C1 segment of cervical spinal cord (tissue), 14 donors: ENCODE measurements at places on chromosomes 6 and 20.

DNA sequence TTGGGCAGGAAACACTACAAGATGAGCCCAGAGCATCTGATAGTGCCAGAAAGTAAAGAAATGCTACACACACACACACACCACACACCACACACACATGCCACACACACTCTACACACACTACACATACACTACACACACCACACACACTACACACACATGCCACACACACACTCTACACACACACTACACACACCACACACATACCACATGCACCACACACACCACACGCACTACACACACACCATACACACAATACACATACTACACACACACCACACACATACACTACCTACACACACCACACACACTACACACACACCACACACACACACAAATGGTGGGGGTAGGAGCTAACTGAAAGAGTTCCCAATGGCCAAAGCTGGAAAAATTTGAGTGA, 3.6 kb upstream of the TMEM74B start:
- no peak for DNase-seq

- DNase-seq: no peak
Observed at GRCh38 chr6:27280540-27281000, 31.5 kb downstream of the POM121L2 start.

DNA sequence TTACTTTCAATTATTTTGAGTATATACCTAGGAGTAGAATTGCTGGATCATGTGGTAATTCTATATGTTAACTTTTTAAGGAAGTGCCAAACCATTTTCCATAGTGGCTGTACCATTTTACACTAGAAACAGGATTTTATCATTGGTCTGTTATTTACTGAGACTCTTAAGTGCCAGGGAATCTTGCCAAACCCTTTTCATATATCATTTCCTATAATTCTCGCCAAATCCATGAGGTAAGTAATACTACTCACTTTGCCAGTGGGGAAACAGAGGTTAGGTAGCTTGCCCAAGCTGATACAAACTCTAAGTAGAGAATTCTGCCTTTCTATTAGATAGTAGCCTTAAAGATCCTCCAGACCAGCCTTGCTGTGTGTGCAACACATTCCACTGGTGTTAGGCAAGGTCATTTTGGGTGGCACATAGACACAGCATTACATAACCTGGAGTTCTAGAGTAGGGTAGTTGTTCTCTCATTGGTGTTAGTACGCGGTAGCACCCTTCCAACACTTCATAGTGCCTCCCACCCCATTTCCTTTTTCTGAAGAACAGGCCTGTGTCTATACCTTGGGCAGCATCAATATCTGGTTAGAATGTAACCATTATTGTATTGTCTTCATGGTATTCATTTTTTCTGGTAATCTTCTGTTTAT, 65.5 kb downstream of the ARID1B start:
- DNase-seq: no peak

GRCh38 chr6:81984599-81984998, 232.1 kb upstream of the TENT5A start:
- no peak for DNase-seq

DNA sequence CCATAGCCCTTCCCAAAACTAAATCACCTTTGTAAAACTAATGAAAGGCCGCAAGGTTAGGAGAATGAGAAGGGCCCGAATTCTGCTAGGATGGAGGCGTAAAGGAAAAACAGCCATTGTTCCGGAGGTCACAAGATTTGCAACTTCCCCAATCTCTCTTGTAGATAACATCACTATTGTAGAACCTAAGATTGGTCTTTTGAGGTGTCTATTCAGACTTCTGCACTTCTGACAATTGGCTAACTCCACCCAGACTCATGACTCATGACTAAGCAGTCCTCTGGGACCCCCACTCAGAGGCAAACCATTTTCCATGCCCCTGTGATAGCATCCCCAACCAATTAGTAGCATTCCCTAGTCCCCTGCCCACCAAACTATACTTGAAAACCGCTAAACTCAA, 210.5 kb upstream of the SHLD1 start:
- DNase-seq: no peak

GRCh38 chr6:128719786-128720185, 163.2 kb upstream of the LAMA2 start:
- no peak for DNase-seq

DNA sequence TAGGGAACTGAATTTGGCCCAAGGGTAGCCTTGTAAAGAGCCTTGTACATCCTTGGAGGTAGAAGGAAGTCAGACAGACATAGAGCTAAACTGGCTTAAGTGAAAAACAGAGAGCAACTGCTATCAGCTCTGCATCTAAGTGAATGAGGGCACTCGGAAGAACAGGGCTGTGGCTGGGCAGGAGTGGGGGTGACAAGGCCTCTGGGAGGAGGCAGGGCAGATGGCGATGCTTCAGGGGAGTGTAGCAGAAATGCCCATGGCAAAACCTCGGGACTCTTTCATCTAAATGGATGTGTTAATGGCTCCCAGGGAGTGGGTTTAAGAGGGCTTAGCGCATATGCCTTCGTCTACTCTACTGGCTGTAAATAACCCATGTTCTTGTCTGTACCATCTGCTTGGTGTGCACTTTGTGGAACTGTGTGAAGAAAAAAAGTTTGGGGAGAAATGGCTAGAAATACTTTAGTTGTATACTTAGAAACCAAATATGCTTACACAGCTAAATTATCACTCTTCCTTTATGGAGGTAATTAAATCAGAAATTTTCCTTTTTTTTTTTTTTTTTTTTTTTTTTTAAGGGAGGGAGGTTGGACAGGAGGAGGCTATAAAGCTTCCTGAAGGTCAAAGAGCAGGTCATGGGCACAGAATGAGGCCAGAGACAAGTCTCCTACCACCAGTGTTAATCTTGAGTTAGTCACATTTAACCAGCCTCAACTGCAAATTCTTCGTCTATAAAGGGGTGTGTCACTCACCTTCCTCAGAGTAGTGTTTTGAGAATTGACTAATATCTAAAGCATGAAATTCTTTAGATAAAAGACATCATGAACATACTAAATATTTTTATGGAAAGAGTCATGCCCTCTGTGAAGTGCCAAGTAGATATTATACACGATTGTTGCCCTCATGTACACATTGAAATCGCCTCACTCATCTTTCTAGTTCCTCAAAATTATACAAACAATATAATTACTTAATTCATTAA, 60.9 kb downstream of the FYN start:
- no peak for DNase-seq

- no peak for DNase-seq
Observed at GRCh38 chr6:134351615-134352474, 33.9 kb upstream of the SGK1 start.

- DNase-seq: no peak
Observed at GRCh38 chr6:11163932-11164331, 52.4 kb upstream of the ERVFRD-1 start.

GRCh38 chr6:5772408-5773120, 234.2 kb downstream of the NRN1 start:
- no peak for DNase-seq

DNA sequence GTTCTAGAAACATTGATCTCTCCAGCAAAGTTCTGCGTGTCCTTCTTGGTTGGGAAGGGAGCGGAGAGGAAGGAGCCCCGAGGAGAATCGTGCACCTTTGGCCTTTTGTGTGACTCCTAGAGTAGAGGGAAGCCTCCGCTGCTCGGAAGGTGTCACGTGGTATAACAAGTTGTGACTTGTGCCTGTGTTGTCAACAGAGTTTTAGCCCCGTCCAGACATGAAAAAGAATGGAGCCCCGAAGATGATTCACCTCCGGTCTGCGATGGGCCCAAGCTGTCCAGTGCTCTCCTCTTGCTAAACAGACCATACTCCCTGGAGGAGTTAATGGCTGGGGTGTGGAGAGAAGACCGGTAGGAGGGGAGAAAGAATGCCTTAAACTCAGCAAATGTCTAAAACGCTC, 7.0 kb downstream of the EYA2 start:
- DNase-seq: no peak

- DNase-seq: no peak
Observed at GRCh38 chr6:136763716-136764516, 28.4 kb downstream of the MAP3K5 start.

GRCh38 chr20:34254979-34255378, 13.8 kb downstream of the ASIP start:
- DNase-seq: no peak

DNA sequence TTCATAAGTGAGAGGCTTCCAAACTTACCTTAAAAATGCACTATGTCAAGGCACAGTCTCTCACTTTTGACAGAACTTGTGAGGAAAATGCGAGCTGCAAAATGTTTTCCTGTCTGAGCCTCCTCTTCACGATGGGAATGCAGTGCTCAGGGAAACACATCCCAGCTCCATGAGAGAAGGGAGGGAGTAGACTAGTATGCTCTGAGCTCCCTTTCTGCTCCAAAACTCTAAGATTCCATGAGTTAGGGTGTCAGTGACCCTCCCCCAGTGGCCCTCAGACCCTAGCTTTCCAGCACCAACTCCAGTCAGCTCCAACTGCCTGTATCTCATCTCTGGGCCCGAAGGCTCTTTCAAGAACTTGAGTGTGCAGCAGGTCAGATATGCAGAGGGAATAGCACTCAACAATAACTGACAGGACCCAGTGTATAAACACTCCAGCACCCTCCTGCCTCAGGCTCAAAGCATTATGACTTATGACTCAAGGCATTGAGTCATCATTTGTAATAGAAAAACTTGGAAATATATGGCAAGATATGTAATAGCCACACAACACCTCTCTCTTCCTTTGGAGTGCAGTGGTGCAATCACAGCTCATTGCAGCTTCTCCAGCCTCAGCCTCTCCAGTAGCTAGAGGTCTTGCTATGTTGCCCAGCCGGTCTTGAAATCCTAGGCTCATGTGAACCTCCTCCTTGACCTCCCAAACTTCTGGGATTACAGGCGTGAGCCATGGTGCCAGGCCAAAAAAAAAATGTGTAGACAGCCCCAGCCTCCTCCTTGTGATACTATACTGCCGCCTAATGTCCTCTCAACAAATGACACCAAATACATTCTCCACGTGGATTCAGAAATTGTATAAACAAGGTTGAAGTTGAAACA, 16.7 kb upstream of the ENTPD6 start:
- no peak for DNase-seq

- DNase-seq: no peak
Observed at GRCh38 chr20:32845786-32846185, 12.9 kb upstream of the EFCAB8 start.

- DNase-seq: no peak
Observed at GRCh38 chr6:18846327-18846726, 459.2 kb downstream of the RNF144B start.

DNA sequence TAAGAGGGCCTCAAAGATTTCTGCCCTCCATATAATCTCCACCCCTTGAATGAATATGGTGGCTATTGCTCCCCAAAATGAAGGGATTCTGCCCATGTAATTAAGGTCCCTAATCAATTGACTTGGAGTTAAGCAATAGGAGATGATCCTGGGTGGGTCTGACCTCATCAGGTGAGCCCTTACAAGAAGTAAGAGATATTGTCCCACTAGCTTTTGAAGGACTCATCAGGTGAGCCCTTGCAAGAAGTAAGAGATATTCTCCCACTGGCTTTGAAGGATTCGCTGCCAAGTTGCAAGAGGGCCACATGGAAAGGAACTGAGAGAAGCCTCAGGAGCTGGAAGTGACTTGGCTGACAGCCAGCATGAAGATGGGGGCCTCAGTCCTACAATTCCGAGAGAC, 103.4 kb downstream of the BMP7 start:
- no peak for DNase-seq

DNA sequence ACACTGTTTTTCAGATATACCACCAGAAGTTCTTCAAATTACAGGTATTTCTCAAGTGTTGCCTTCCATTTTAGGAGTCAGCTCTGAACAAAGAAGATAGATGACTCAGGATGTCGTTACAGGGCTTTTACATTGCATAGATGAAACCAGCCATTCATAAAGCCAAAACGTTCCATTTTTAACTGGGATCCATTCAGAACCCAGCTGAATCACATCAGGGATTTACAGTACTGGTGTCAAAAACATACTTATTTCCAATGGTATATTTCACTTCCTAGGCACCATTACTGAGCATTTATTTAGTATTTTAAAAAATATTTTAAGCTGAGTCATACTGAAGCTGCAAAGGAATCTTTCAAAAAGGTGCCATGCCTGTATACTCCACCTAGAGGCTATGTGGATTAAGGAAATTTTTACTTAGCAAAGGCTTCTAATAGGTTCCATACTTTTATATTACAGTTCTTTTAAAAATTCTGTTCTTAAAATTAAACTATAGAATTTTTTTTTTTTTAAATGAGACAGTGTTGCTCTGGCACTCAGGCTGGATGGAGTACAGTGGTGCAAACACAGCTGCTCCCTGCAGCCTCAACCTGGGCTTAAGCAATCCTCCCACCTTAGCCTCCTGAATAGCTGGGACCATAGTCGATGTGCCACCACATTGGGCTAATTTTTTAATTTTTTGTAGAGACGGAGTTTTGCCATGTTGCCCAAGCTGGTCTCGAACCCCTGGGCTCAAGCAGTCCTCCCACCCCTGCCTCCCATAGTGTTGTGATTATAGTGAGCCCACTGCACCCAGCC, 2.6 kb downstream of the ASF1A start:
- no peak for DNase-seq

- DNase-seq: no peak
Observed at GRCh38 chr20:58854638-58855471, 2.3 kb downstream of the GNAS start.

DNA sequence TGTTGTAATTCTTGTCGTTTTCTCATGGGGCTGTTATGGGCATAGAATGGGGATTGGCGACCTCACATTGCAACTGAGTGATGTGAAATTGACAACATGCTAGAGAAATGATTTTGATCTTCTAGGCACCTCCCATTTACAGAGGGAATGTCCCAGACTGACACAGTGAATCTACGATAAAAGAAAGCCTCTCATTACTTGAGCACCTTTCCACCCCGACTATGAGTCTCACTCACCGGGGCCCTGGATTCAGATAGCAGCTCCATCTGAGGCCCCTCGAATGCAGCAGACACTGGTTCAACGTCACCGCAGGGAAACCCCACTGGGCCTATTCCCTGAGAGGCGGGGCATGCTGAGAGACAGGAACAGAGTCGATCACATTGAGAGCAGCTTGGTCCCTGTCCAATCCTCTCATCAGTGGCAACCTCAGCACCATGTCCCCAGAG, 49.1 kb downstream of the NFATC2 start:
- no peak for DNase-seq

GRCh38 chr6:156870924-156871539, 93.9 kb downstream of the ARID1B start:
- DNase-seq: no peak

GRCh38 chr20:25097498-25097897, 15.6 kb upstream of the VSX1 start:
- no peak for DNase-seq

GRCh38 chr20:51353491-51353890, 189.0 kb downstream of the NFATC2 start:
- DNase-seq: no peak

DNA sequence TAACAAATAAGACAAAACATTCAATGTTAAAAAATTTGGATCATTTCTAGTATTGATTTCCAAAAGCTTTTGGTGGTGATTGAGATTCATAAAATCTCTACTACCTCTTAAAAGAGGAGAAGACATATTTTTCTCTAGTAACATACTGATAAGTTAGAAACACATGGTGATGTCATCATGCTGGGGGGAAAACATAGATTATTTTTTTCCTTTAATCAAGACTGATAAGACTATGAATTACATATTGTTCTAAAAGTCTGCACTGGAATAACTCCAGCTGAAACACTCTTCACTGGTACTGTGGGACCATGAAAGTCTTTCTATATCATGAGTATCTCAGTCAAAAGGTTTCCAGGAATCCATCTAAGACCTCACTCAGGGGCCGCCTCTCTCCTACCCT, 515.8 kb downstream of the PRKN start:
- no peak for DNase-seq
